Fibroblast of the aortic adventitia (primary cell): ENCODE measurements at places on chromosomes 1 and 21. TPM values are rescaled to one million over a fixed set of nuclear protein-coding genes. Genes with fewer than 3 reads are reported as not detected.

The AKR1A1 gene
- total RNA-seq = 128 and 174 TPM in 2 replicates

The OR2W3 gene
- not detected in 2 replicates for total RNA-seq

GRCh38 chr1:117612517-117613248, 6.8 kb downstream of the TENT5C start:
- peak; percentile 80 for DNase-seq

GRCh38 chr1:214861615-214862014, 220.9 kb upstream of the KCNK2 start:
- no peak for DNase-seq

The EPHA10 gene
- total RNA-seq = not detected in 2 replicates

- no peak for DNase-seq
Observed at GRCh38 chr21:28136656-28137255, 855.9 kb downstream of the LTN1 start.

The GJA8 gene
- total RNA-seq = not detected in 2 replicates

GRCh38 chr1:164683235-164683634, 124.3 kb downstream of the PBX1 start:
- DNase-seq = peak; percentile 50

DNA sequence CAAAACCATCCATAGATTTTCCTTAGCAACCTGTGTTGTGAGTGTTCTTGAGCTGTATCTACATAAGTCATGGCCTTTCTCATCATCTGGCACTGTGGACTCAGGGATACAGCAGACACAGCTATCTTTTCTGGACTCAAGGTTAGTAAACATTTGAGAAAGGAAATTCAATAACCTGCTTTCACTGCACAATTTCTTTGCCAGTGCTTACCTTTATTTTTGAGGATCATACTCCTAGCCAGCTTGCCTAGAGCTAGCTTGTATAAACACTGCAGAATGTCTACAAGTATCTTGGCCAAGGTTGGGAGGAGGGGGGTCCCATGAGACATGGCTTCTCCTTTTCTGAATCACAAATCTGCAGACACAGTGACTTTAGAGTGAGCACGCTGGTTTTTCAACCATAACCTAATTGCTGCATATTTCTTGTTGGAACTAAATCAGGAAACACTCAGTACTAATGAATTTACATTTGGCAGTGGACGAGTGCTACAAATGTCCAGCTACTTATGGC, 27.2 kb downstream of the ADAMTS5 start:
- peak; percentile 68 for DNase-seq
